ENCODE measurements at places on chromosomes 11 and 22.
A peak's percentile ranks its signal among the peaks of the same experiment; 100 is the strongest.

DNA sequence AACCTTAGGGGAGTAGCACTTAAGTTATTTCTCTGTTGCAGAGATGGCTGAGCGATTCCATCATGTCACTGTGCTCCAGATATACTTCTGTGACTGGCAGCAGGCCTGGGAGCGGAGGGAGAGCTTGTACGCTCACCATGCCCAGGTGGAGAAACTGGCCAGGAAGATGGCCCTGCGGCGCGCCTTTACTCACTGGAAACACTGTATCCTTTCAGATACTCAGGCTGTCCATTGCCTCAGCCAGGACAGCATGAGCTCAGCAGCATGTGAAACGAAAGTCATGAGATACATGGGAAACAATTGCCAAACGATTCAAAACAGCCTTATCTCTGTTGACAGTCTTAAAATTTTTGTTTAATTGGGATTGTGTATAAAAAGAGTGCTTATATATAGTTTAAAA is 78.9 kb downstream of the SFI1 start:
- DNase-seq = no peak

DNA sequence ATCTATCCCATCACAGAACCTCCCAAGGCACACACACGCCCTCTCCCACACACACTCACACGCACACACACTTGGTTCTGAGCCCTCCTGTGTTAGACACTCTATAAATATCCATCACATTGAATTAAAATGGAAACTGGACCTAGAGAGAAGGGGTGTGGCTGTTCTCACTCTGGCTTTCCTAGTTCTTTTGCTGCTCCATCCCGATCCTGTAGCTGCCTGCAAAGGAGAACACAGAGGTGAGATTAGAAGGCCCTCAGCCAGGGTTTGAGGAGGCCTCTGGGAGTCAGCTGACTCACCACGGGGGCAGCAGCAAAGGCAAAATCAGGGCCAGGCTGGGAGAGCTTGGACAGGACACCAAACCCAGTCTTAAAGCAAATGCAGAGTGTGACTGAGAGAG is 192.3 kb upstream of the CADM1 start:
- no peak for DNase-seq

- DNase-seq = peak; percentile 56
Observed at GRCh38 chr22:36258701-36259614, 6.0 kb downstream of the APOL1 start.

- no peak for DNase-seq
Observed at GRCh38 chr22:17121233-17122195, at the start of gene TMEM121B. TMEM121B (minus strand) TSS chr22:17121360; CDS start chr22:17121127, 233 bp downstream.

- DNase-seq = no peak
Observed at GRCh38 chr11:30059172-30059815, 42.5 kb upstream of the KCNA4 start.

DNA sequence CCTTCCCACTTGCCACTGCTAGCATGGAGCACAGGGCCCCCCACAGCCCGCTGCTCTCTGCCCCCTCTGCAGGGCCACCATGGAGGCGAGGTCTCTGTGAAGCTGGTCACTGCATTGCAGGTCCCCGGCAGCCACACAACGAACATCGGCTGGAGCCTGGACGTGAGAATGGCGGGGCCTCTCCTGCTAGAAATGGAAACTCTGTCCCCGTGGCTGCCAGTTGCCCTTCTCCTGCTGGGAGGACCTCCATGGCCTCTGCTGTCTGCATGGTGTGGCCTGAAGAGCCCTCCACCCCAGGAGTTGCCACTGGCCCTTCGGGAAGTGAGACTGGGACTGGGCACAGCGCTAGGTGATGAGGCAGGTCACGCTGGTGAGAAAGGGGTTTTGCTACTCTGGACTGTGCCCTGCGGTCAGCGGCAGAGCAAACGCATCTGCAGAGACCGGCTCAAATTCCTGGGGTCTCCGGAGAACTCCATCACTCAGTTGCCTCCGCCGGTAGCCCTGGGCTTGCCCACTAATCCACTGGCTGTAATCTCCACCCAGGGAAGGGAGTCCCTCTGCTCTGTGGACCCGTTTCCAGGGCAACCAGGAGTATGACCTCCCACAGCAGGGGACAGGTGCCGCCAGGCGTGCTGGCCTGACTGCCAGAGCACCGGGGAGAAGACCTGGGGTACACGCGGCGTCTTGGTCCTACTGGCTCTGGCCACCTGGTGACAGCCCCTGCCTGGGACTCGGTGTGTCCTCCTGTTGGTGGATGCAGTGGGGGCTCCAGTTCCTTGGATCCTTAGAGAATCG is 806.3 kb downstream of the BRD1 start:
- no peak for DNase-seq

DNA sequence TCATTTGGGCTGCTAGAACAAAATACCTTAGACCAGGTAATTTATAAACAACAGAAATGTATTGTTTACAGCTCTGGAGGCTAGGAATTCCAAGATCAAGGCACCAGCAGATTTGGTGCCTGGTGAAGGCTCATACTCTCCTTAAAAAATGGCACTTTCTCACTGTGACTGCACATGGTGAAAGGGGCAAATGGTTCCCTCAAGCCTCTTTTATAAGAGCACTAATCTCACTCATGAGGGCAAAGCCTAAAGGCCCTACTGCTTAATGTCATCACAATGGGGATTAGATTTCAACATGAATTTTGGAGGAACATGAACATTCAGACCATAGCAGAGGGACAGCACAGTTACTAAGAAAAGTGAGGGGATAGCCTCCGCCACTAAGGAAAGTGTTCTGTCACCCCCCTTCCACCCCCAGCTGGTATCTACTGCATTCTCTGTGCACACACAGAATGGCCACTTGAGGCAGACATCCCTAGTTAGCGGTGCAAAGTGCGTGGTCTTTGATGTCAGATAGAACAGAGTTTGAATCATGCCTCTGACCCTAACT is 47.2 kb upstream of the CEP295 start:
- no peak for DNase-seq

- DNase-seq = no peak
Observed at GRCh38 chr11:8807544-8808225, 103.3 kb upstream of the AKIP1 start.

- no peak for DNase-seq
Observed at GRCh38 chr11:94790661-94791180, 22.6 kb downstream of the AMOTL1 start.

DNA sequence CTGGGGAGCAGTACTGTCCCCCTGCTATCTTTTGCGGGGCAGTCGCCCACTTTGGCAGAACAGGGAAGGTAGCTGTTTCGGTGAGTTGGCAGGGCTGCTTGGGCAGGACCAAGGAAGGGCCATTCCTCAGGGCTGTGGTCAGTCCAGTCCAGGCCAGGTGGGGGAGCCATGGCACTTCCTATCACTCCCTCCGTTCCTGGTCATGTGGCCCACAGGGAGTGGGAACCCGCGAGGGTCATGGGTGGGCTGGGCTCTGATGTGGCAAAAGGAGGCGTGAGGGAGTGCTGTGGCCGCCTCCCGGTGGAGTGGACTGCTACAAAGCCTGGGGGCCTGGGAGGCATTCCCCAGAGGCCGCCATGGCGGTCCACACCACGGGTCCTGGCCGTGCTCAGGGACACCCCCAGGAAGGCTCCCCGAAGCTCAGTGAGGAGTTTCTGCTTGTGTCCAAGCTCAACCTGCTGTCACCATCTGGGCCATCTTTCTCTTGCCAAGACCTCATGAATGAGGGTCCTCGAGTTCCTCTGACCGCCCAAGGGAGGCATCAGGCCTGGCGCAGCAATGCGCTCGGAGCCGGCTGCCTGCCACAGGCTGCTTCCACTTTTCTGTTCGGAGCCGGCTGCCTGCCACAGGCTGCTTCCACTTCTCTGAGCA is 11.9 kb downstream of the CHID1 start:
- no peak for DNase-seq

GRCh38 chr11:1055109-1055703 is 18.7 kb upstream of the MUC6 start:
- DNase-seq = no peak
